Transverse colon (tissue), 4 donors: ENCODE measurements at places on chromosomes 6 and 20.

- no peak for DNase-seq
Measured at GRCh38 chr6:20812776-20813175, 278.5 kb downstream of the CDKAL1 start.

- no peak for DNase-seq
Measured at GRCh38 chr6:149766156-149766769, 16.7 kb downstream of the PCMT1 start.

DNA sequence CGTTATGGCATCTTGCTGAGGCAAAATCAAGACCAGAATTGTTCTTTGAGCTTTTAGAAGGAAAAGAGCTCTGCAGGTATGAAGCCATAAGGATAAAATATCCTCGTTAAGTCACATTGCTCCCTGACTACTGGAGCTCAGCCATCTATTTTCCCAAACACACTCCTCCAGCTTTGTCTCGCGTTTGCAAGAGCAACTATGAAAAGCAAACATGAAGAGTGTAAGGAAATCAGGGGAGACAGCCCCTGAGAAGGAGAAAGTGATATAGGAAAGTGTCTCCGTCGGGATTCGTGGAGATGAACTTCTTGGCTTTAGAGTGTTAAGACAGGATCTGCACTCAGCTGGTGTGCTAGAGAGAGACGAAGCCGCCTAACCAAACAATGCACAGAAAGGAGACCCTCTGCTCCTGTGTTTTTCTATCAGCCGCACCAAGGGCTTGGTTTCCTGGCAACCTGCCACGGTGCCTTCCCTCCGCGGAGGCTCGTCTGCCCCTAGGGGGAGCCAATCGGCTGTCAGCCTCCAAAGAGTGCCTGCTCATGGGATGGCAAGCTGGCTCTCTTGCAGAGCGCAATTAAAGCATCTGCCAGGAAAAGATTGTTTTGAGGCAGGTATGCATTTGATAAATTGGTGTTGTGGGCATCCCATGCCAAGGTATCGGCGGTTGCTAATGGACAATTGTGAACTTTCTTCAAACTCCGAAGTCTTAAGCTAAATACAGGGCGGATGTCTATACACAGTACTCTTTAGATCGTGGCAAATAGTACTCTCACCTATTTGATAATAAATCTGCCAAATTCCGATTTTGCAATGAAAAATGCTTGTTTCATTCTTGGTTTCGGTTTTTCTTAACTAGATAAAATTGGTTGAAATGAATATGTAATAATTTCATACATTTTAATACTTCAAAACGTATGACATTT, 603.2 kb downstream of the RNF144B start:
- DNase-seq: peak; percentile 69

DNA sequence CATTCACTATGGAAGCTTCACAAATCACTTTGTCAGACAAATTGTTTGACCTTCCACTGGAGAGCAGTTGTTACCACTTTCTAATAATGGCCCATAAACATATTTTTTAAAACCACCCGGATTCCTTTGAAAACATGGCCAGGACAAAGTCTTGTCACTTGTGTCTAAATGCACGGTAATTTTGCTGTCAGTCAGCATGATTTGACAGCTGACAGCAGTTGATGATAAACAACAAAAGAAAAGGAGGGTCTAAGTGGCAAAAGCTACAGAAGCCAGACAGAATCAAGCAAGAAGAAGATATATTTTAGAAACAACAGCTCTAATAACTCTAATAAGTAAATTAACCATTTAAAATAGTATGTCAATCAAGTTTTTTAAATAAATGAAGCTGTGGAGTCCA, 27.7 kb upstream of the CARMIL1 start:
- no peak for DNase-seq

GRCh38 chr20:1735417-1736089, 78.0 kb upstream of the SIRPG start:
- DNase-seq: no peak

DNA sequence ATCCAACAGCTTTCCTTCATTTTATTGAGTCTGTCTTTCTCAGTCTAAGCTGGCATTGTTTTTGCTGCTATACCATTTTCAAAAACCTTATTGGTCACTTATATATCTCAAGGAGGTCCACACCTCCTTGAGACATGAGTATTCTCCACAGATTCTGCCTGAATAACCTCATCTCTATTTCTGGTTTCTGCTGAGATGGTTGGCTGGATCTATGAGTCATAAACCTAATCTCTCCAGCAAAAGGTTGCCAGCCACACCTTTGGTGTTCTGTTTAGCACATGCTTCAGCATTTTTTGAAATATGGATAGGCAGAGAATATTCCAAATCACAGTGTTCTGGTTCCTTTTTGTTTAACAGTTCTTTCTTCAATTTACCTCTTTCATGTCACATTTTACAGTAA, 40.8 kb upstream of the TMEM244 start:
- DNase-seq: no peak

DNA sequence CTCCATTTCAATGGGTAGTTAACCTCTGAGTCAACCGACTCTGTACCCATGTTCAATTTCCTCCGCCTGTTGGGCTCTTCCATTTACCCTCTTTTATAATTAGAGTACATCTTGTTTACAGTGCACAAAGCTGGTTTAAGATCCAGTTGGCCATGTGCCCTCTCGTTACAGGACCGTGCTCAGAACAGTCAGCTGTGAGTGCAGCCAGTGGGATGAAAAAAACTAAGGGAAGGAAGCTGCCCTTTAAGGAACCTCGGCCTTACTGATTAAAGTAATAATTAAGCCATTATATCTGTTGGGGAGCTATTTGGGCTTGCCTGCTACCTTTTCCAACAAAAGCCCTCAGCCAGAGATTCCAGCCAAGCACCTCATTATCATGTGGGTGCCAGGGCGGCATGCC, 68.8 kb downstream of the TMEM170B start:
- peak; percentile 14 for DNase-seq

GRCh38 chr20:45032781-45033180, 66.5 kb downstream of the STK4 start:
- no peak for DNase-seq

- peak; percentile 10 for DNase-seq
Measured at GRCh38 chr6:110816677-110817076, 1.4 kb upstream of the CDK19 start.

GRCh38 chr6:153038378-153039057, 36.0 kb upstream of the MTRF1L start:
- DNase-seq: no peak

- no peak for DNase-seq
Measured at GRCh38 chr6:45454008-45454911, 76.5 kb upstream of the SUPT3H start.

DNA sequence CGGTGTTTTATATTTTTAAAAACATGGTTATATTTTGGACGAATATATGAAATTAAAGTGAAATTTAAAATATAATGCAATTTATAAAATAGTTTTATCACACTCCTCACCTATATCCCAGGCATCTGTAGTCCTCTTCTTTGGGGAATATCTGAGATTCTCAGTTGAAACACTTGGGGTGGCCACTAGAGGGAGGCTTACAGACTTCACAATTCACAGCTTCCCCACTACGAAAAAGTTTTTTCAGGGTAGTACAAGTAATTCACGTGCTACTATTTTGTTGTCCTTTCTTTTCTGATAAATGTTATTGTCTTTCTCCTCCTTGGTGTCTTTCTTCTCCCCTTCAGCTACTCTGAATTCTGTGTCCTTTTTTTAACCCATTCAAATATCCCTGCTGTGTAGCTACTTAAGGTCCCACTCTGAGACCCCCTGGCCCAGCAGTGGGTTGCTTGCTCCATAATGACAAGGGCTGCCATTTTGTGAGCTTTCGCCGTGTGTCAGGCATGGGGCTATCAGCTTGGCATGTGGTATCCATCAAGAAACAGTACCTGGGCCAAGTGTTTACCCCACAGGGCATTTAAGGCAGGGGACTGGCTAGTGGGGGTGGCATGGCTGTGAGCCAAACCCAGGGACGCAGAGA, 43.6 kb upstream of the PHACTR3 start:
- DNase-seq: no peak

DNA sequence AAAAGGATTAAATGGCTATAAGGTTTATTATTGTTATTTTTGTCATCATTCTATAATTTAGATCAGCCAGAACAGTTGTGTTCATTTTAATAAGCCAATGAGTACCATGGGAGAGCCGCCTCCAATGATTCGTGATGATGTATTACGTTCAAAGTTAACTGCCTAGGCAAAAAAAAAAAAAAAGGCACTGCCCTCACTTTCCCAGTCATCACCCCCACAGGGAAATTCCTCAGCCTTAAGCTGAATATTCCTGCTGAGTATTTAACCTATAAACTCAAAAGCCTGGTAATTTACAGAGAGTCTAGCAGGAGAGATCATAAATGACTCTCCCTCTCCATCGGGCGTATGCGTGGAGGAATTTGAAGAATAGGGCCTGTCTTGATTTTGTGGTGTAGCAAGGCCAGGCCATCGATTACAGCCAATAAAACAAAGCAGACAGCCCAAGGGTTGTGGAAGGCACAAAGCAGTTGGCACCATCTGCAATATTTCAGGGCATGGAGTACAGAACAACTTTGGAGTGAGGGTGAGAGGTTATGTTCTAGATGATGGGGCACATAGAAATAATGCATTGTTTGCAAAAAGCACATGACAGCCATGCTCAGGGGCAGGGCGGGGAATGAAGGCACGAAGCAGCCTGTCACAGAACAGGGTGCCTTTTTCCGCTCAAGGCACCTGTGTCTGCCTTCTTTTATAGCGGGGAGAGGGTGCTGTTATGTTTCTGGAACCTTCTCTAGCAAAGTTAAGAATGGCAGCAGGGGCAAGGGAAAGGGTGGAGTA, 138.2 kb upstream of the DTNBP1 start:
- no peak for DNase-seq

GRCh38 chr20:61482056-61482887, 230.2 kb downstream of the CDH4 start:
- no peak for DNase-seq

GRCh38 chr6:5670811-5671561, 335.7 kb downstream of the NRN1 start:
- DNase-seq: no peak

DNA sequence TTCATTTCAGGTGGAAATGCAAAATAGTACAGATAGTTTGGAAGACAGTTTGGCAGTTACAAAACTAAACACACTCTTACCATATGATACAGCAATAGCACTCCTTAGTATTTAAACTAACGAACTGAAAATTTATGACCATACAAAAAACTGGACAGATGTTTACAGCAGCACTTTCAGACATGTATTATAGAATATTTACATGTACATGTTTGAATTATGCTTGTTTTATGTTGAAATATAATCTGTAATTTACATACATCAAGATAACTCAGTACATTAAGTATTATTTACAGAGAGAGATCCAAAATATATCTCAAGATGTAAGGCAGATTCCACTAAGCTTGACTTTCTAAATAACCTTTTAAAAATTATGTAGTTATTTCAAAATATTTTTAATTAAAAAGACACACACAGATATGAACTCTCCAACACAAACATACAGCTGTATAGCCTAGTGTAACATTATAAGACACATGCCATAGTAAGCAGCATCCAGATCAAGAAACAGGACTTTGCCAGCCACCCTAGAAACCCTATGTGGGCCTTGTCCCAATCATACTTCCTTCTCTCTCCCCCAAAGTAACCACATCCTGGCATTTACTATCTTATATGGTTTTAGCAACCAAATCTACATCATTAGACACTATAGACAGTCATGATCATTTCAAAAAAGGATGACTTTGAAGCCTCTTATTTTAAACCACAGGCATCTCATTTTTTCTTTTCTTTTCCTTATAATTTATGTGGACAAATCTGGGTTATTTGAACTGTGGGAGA, 82.2 kb downstream of the MAN1A1 start:
- no peak for DNase-seq

DNA sequence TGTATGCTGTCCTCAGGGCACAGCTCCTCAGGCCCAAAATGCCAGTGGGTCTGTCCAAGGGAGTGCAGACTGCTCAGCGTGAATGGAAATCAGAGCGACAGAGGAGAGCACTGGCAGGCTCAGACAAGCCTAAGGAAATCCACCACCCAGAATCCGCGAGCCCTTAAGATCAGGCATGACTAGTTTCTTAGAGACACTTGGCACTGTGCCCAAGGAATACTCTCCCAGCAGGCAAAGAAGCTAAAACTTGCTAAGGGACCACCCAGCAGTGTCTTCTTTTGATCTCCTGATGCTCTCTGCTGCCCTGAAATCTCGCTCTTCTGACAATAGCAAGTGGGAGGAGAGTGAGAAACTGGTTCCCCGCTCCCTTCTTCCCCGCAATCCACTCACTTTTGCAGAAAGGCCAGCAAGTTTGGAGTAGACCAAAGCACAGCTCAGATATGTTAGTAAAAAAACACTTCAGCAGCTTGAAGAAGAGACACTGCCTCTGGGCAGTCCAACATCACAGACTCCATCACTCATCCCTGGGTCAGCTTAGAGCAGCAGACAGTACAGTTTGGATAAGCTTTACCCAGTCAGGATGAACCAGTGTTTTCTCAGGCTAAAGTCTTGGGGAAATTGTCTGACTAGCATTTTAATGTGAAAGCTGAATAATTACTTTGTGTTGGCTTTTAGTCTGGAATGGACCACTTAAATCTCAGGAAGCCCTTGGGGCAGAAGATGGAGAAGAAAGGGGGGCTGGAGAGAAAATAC, 32.4 kb downstream of the TRAF3IP2 start:
- DNase-seq: no peak

- DNase-seq: no peak
Measured at GRCh38 chr6:55953335-55953734, 77.9 kb upstream of the BMP5 start.

GRCh38 chr6:105835373-105835772, 250.8 kb upstream of the PRDM1 start:
- DNase-seq: peak; percentile 16

GRCh38 chr6:41352907-41353306, 17.5 kb downstream of the NCR2 start:
- DNase-seq: no peak

- DNase-seq: no peak
Measured at GRCh38 chr6:52098721-52099120, 11.3 kb upstream of the PKHD1 start.

GRCh38 chr6:39250507-39250906, 21.2 kb upstream of the KCNK5 start:
- DNase-seq: no peak

DNA sequence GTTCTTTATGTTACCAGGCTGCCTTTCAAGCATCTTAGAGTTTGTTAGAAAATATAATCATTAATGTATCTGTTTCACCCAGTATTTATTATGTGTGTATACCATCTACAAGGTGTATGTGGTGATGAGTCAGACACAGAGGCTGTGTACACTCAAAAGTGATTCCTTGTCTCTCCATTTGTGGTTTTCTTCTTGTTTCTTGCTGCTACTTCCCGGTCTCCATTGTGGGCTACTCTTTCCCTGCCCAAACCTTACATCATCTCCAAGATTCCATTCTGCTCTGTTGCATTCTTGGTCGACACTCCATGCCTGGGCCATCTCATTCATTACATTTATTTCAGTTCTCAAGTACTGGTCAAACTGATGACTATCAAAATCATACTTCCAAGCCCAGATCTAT, 182.2 kb upstream of the STXBP5 start:
- DNase-seq: no peak

DNA sequence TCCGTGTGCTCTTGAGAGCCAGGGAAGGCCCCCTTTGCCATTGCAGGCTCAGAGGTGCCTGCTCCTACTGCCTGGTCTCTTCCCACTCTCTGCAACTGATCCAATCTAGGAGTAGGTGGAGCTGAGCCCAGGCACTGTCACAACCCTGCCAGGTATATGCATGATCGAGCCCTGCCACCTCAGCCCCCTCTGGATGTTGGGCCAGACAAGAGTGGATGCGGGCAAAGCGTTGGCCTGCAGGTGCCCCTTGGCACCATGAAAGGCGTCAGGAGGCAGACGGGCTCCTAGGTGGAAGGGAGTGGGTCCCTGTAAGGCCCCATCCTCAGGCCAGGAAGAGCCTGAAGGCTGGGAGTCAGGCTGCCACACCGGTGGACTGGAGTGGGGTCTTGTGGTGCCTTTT, 5.9 kb upstream of the OR14J1 start:
- DNase-seq: no peak

GRCh38 chr20:8156235-8157079, 24.4 kb downstream of the PLCB1 start:
- DNase-seq: no peak
